ENCODE measurements at places on chromosomes 3 and 15.

GRCh38 chr3:105353485-105354161 lies 13.1 kb upstream of the ALCAM start:
- no peak for DNase-seq

DNA sequence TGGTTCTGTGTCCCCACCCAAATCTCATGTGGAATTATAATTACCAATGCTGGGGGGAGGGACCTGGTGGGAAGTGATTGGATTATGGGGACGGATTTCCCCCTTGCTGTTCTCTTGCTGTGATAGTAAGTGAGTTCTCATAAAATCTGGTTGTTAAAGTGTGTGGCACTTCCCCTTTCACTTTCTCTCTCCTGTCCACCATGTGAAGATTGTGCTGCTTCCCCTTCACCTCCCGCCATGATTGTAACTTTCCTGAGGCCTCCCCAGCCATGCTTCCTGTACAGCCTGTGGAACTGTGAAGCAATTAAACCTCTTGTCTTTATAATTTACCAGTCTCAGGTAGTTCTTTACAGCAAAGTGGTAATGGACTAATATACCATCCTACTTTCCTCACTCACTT lies 289.6 kb downstream of the EFHB start:
- DNase-seq: no peak

GRCh38 chr3:17153209-17153608 lies 268.5 kb downstream of the PLCL2 start:
- no peak for DNase-seq

DNA sequence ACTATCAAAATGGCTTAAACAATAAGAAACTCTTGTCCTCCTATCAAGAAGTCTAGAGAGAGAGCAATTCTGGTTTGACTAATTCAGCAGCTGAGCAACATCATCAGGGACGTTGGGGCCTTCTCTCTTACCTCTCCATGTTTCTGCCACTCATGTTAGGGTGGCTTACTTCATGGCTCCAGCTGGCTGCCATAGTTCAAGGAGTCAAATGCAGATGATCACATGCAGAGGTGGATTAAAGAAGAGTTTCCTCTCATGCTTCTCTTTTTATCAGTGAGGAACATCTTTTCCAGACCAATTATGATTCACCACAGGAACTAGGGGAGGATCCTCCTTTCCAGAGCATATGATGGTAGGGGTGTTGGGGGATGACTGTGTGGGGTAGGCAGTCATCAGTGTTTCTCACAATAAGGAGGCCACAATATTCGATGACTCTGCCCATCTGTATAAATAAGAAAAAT lies 45.5 kb downstream of the NEK11 start:
- no peak for DNase-seq

DNA sequence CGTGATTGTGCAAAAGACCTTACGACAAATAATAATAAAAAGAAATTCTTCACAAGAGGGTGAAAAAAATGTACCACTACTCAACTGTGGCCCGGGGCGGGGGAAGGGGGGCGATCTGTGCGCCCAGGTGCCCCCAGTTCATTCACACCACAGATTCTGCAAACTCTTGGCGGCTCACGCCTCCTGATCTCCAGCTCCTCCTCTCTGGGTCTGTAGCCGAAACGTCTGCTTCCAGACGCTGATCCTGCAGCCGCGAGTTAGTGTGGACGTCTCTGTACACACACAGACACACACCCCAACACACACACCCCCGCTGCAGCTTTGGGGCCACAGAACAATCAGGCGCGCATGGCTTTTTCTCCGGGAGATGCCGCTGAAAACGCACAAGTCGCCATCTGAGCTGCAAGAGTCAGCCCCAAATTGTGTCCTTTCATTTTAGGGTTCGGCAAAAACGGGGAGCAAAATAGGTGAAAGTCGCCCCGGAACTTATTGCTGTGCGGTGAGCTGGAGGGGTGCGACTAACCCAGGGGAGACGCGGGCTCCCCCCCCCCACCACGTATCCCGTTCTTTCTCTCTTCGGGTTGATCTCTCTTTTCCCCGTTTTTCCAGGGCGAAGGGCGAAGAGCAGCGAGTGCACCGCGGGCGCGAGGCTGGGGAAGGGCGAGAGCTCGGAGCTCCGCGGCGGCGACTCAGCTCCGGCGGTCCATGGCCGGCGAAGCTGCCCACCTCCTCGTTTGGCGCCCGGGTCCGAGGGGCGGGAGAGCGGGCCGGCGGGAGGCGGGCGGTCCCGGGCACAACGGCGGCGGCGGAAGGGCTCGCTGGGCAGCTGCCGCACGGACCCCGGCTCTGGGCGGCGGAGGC lies 505 bp upstream of the WNT5A start:
- DNase-seq: no peak

DNA sequence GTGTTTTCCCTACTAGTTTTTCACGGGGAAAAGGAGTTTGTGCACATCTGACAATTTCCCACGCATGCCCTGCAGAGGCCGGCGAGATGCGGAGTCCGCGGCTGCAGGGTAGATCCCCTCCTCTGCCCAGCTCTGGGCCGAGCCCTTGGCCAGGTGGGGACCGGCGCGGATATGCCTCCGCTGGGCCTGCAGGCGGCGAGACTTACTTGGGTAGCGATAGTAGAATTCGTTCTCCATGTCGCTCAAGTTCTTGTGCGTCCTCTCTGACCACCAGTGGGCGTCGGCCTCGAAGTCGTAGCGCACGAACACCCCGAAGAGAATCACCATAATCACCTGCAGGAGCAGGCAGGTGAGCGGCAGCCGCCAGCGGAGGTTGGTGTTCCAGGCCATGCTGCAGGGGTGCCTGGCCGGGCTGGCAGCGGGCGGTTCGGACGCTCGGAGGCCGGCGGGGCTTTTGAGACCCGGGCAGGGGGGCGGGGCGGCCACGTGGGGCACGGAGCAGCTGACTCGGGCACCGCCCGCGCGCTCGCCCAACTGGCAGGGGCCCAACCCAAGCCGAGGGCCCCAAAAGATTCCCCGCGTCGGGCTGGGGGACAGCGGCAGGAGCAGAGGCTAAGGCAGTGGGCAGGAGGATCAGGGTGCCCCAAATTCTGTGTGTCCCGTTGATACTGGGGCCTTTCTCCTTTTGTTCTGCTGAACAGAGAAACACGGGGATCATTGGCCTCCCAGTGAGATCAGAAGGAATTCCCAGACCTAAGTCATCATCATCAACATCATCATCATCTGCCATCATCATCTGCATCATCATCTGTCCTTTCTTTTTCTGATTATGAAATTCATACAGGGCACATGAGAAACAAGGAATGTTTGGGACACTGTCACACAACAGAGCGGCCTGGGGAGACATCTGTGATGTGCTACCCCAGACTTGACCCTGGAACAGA lies at the start of gene RHCG:
RHCG (minus strand) TSS at position 429 of the 944 bp plus-strand sequence; CDS start at position 390, 39 bp downstream.
- DNase-seq: no peak
